ENCODE measurements at places on chromosomes 12 and 14. TPM values are rescaled to one million over a fixed set of nuclear protein-coding genes. Genes with fewer than 3 reads are reported as not detected.

Gene MGST1
- 357 TPM for total RNA-seq

Gene MSRB3
- total RNA-seq, result 61.3 TPM

DNA sequence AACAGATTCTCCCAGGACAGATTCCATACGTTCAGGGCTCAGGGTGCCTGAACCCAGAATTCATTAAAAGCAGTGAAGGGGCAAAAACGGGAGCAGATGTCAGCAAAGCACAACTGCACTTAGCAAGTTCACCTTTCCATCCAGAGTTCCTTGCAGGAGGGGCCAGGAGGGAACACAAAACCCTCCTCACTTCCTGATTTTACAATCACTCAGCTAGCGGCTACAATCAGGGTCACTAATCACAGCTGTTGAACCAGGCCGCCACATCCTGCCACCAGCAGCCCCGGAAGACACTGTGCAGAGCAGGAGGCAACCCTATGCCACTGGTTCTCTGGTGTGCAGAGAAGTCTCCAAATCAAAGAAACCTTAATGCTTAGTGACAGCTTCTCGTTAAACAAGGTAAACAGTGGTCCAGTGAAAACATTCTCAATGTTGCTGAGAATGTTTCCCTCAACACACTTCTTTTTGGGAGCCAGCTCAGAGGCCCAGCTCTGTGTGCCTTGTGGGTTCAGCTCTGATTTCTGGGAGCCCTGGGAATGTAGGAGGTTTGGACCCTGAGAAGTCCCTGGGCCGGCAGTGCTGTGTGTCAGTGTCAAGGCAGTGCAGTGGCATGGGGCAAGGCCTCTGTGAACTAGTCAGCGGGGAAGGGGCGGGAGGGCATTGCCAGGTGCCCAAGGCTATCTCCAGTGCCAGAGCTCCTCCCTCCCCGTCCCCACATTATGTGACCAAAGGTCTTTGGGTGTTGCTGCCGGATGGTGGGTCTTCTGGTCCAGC lies 54.5 kb downstream of the VCPKMT start:
- DNase-seq, result peak; percentile 68

GRCh38 chr12:90836689-90837088 lies 118.3 kb downstream of the CCER1 start:
- DNase-seq, result no peak

DNA sequence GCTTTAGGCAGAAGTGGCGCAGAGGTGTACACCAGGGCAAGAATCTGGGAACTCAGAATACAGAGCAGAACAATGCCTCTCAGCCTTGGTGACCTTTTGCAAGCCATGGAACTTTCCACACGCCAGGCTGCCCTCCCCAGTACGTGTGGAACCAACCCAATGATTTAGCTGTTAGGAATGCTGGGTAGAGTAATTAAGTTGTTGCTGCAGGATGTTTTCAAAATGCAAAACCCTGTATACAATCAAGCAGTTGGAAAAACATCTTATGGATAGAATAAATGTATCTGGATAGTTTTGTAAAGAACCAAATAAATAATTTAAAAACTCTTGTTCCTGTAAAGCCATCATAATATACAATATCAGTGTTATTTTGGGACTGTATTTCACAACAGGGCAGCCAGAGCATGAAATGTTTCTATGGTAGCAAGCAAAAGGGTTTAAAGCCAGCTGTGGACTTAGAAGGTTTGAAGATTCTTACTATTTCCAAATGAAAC lies 19.4 kb downstream of the PPP1R36 start:
- no peak for DNase-seq

GRCh38 chr12:14701809-14702568 lies 5.6 kb upstream of the GUCY2C start:
- no peak for DNase-seq

DNA sequence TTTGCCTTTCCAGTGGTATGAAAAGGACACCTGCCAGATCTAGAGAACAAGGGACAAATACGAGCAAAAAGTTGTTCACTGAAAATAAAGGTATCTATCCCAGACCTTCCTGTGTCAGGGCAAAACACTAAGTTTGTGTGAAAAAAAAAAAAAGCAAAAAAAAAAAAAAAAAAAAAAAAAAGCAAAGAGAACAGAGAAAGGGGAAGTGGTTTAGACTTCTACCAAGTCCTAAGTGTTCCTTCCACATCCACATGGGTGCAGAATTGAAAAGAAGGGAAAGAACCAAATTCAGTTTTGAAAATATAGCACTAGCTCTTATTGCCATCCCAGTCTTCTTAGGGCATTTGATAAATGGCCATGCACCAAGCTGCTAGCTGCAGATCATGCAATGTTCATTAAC lies 41.7 kb downstream of the ZCRB1 start:
- DNase-seq, result no peak

DNA sequence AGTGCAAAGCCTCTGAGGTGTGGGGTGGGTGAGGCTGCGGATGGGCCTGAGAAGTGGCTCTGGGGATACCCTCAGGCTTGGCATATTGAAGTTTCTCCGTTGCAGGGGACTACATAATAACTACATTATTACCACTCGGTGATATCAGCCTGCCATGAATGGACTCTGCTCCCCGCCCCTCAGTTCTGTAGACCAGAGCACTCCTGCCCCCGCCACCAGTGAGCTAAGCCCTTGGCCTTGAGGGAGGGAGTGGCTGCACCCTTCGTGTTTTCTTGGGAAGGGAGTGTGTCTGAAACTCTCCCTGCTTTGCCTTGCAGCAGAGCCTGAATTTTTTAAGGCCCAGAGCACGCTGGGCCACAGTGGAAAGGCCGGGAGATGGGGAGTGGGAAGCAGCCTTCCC lies 1.7 kb downstream of the ORAI1 start:
- no peak for DNase-seq
